NCI-H2081 (cell line): ENCODE measurements at places on chromosomes 1 and 21.

- no peak for DNase-seq
Observed at GRCh38 chr1:165353731-165354671, 2.5 kb downstream of the LMX1A start.

GRCh38 chr1:31521761-31522555, 54.4 kb upstream of the TINAGL1 start:
- no peak for DNase-seq

DNA sequence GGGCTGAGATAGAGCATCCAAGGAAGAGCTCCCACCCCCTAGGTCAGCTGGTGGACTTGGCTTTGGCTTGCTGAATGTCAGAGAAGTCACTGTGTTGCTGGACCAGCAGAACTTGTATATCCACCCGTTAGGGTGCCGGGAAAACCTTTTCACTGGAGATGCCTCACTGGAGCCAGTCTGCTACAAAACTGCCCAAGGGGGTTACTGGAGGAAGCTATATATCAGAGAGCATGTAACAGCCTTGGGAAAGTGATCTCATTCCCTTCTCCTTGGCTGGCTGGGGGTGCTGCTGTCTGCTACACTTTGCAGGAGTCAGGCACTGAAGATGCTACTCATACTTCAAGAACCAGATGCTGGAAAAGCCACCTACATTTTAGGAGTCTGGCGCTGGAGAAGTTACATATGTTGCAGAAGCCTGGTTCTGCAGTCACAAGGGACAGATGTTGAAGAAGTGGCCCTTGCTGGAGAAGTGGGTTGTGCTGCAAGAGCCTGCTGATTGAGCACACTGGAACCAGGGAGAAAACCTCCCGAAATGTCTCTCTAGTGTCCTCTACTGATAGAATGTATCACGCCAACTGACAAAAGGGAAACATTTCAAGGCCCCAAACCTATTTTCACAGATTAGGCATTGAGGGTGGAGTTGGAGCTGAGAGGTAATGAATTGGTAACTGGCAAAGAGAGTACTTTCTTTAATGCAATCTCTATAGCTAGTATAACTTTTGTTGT, 250.6 kb downstream of the SPATA17 start:
- no peak for DNase-seq

- DNase-seq = no peak
Observed at GRCh38 chr21:27703791-27704190, 736.9 kb upstream of the ADAMTS5 start.

DNA sequence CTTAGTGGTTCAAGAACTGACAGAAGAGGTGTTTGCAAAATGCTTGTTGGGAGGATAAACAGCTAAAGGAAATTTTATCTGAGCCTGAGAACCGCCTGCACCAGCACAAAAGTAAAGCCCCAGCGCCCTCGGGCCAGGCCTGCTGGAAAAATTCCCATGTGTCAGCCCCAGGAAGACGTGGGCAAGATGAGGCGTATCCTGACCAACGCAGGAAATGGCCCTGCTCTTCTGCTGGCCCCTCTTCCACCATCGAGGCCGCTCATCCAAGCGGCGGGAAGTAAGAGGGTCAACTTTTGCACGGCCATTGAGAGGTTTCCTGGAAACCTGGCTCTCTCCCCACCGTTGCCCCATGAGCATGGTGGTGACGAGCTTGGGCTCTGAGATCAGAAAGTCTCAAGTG, 39.6 kb downstream of the LRRC3 start:
- DNase-seq = no peak

DNA sequence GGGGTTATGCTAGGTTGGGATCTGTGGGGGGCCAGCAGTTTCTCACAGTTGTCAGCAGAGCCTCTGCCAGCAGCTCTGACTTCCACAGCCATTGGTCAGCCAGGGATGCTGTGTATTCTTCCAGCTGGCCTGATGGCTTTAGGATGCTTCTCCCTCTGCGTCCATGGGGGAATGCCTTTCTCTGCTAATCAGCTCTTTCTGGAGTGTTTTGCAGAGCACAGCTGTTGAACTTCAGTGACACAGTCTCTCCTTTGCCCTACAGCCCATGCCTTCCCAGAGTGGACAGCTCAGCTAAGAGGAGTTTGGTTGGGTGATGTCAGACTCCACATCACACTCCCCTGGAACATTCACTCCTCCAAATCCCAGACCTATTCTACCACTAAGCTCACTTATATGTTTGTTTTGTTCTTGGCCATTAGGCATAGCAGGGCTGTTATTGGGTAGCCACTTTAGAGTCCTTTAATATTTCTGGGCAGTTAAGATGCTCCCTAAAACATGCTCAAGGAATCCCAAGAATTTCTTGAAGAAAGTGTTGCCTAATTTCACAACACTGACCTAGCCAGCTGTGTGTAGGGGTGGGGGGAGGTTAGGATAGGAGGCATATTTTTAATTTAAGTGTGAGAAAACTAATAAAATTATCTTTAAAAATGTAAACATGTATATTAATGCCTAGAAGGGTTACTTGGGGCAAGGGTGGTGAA, 75.3 kb upstream of the KIAA0040 start:
- no peak for DNase-seq

DNA sequence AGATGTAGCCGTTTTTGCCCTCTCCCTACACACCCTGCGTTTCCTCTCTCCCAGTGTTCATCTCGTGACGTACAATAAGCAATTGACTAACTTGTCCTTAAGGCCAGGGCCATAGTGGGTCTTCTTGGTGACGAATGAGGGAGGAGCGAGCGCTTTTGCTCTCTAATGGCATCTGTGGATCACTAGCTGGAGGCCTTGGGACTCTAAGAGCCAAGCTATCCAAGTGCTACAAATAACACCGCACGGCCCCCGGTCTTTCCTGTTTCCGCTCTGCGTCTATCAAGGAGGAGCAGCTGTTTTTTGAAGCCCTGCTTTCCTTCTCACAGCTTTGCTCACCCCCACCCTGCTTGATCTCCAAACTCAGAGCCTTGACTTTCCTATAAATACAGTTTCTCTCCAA, 25.2 kb downstream of the EVA1C start:
- no peak for DNase-seq

GRCh38 chr1:38834937-38835827, 24.4 kb downstream of the RRAGC start:
- peak; percentile 87 for DNase-seq

- no peak for DNase-seq
Observed at GRCh38 chr1:85413169-85413568, 51.8 kb downstream of the DDAH1 start.

DNA sequence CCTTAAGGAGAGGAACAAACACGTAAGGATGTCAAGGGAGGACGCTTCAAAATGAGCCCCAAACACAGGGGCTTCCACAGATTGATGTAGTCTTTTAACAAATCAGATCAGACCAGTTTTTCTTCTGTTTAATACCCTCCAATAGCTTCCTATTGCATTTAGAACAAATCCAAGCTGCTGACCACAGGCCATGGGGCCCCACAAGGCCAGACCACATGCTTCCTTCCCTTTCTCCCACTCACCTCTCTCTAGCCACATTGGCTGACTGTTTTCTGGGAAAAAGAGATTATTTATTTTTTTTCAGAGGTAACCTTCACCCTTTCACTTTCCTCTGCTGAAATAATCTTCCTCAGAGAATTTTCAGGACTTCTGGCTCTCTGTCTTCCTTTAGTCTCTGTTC, 380.6 kb downstream of the SIPA1L2 start:
- no peak for DNase-seq
